ENCODE measurements at places on chromosomes 5 and 9.

GRCh38 chr5:116655431-116655830, 80.8 kb upstream of the SEMA6A start:
- no peak for DNase-seq

- no peak for DNase-seq
These were observed 246.5 kb downstream of the SYK start for GRCh38 chr9:91047993-91048607.

DNA sequence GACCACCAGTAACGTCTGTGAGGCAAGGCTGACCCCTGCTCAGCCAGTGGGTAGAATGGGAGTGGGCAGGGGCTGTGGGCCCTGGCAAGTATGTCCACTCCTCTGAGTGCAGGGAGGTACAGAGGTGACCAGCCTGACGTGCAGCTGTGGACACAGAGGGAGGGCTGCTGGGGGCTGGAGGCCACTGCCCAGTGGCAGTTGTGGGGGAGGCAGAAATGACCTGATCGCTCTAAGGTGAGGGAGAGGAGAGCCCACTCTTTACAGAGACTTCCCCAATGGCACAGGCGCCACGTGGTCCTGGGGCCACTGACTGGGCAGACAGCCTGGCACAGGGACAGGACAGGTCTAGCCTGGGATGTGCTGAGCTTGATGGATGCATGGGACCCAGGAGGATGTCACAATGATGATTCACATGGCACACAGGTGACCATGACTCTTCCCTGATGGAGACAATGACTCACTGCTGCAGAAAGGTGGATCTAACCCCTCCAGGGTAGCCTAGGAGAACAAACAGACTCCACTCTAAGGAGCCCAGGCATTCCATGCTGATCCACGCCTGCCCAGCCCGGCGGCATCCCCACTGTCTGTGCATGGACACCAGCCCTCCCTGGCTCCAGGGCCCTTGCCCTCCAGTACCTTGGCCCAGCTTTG, 7.7 kb downstream of the LPCAT1 start:
- no peak for DNase-seq

DNA sequence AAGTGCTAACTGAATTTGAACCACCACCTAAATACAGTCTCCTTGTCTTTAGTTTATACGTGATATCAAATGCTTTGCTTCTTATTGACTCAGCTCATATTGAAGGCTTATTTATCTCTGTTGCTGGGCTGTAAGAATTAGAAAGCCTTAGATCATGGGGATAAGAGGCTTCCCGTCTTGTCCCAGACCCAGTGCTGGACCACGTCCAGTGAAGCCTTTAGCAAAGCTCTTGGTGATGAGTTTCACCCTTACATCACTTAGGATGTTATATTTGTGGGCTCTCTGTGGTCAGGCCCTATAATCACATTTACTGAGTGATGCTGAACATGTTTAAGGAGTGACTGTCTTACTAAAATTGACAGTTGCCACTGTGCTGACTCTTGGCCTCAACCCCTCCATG, 11.2 kb downstream of the FAM240B start:
- no peak for DNase-seq

DNA sequence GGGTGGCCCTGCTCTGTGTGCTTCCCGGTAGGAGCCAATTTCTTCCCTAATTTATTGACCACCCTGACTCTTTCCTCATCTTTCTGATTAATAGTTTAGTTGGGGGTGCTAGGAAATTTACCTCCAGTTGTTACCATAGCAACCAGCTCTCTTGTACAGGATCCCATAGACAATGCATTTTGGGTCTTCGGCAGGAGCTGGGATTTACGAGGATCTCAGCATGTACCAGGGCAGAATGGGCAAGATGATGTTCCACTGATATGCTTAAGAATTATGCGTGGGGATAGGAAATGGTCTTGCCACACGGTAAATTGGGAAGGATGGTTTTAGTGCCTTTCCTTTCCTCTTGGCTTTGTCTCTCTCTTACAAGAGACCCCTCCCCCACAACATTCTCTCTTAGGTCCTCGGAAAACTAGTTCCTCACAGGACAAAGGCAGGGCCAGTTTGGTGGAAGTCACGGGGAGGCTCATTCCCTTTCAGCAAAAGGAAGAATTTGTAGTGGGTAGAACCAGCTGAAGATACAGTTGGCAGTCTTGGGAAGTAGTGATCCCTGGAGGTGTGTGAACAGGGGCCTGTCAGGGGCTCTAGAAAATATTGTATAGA, 133.4 kb upstream of the SHB start:
- no peak for DNase-seq

All from NCI-H2171 (cell line).